ENCODE measurements at places on chromosomes 13 and 19. TPM values are rescaled to one million over a fixed set of nuclear protein-coding genes. Genes with fewer than 3 reads are reported as not detected.

Gene SCEL
- total RNA-seq, result 8.5 TPM

Gene ZNF790
- 1.2 TPM for total RNA-seq

Gene CCL25
- total RNA-seq, result not detected

Gene ATP4B
- not detected for total RNA-seq

Gene PSG7
- total RNA-seq, result not detected

Gene ZNF526
- 3.9 TPM for total RNA-seq

Gene LHB
- 3.6 TPM for total RNA-seq

Gene SPC24
- total RNA-seq, result 76.1 TPM

Gene PGLYRP1
- total RNA-seq, result not detected

Gene ODAD3
- total RNA-seq, result 0.40 TPM

Gene HSH2D
- total RNA-seq, result 0.92 TPM

Gene IGLON5
- total RNA-seq, result 0.06 TPM

Gene TEKTIP1
- total RNA-seq, result not detected

Gene SPINT2
- 548 TPM for total RNA-seq

Gene LCP1
- total RNA-seq, result 7.0 TPM

Gene NMRK2
- total RNA-seq, result not detected

Gene GNG7
- total RNA-seq, result not detected

Gene PIK3R2
- 19.9 TPM for total RNA-seq

Gene CHAMP1
- 13.7 TPM for total RNA-seq

Gene RETN
- total RNA-seq, result not detected

Gene POU4F1
- total RNA-seq, result under 0.01 TPM

Gene ZNF550
- 4.6 TPM for total RNA-seq

Gene JSRP1
- total RNA-seq, result 3.5 TPM

Gene APLP1
- 8.4 TPM for total RNA-seq

Gene CASP14
- total RNA-seq, result not detected

Gene ZNF578
- 1.6 TPM for total RNA-seq

Gene ZNF814
- 16.9 TPM for total RNA-seq

Gene AMER2
- total RNA-seq, result 0.29 TPM

Gene FUT1
- total RNA-seq, result 3.0 TPM

Gene URAD
- total RNA-seq, result not detected

Gene IGFL3
- not detected for total RNA-seq

Gene BRME1
- total RNA-seq, result 0.58 TPM

Gene CYP2A13
- total RNA-seq, result not detected

Gene SIAH3
- 0.23 TPM for total RNA-seq

Gene RPL18A
- 2,411 TPM for total RNA-seq

Measured in epithelial cell of proximal tubule (primary cell).